ENCODE measurements at places on chromosomes 16 and 17.

GRCh38 chr17:29242790-29243189, 3.9 kb upstream of the CRYBA1 start:
- no peak for DNase-seq

- no peak for DNase-seq
Measured at GRCh38 chr17:68775318-68775717, 174.2 kb upstream of the FAM20A start.

GRCh38 chr17:1071103-1071825, 74.3 kb downstream of the TIMM22 start:
- DNase-seq = no peak

GRCh38 chr17:40355804-40356758, 8.5 kb downstream of the GJD3 start:
- peak; percentile 44 for DNase-seq

- peak; percentile 29 for DNase-seq
Measured at GRCh38 chr16:54932737-54933254, 2.1 kb downstream of the IRX5 start.

GRCh38 chr16:67150047-67150832, 558 bp downstream of the B3GNT9 start:
- DNase-seq = peak; percentile 88

- DNase-seq = no peak
Measured at GRCh38 chr16:14490235-14490634, 139.8 kb downstream of the PARN start.

DNA sequence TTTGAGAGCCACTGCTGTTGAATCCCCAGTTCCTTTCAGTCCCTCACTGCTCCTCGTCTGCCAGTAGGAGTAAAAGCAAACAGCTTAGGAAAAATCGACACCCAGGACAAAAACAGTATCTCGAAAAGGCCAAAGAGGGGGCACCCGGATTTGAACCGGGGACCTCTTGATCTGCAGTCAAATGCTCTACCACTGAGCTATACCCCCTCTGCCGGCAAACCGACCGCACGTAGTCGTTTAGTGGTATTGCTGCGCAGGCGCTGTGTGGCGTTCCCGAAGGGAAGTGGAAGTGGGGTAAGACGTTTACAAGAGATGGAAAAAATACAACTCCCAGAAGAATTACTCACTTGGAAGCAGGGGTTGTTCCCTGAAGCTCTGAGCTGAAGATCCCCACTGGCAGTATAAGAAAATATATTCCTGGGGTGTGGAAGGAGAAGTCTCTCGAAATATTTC, 2.2 kb upstream of the PLXDC1 start:
- peak; percentile 96 for DNase-seq

- no peak for DNase-seq
Measured at GRCh38 chr16:53841884-53842283, 137.9 kb downstream of the FTO start.

- peak; percentile 82 for DNase-seq
Measured at GRCh38 chr17:35801583-35802224, 6.3 kb upstream of the MMP28 start.

- no peak for DNase-seq
Measured at GRCh38 chr17:83024218-83024971, 55.0 kb upstream of the METRNL start.

GRCh38 chr17:15886804-15887203, 58.1 kb upstream of the ADORA2B start:
- no peak for DNase-seq

DNA sequence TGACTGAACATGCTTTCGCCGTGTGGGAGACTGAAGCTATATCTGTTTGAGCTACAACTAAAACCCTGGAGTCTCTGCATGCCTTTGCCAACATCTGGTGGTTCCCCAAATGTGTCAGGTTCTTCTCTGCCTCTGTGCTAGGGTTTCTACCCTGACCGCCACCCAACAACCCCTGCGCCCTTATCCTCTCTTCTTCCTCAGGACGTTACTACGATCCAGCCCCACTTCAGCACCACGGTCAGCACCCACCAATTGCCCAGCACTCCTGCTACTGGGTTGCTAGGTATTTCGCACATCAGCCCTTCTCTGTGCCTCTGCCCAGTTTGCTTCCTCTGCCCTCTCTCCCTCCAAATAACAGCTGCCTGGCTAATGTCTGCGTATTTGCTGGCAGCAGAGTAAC, 106.3 kb upstream of the HSBP1 start:
- DNase-seq = peak; percentile 73

DNA sequence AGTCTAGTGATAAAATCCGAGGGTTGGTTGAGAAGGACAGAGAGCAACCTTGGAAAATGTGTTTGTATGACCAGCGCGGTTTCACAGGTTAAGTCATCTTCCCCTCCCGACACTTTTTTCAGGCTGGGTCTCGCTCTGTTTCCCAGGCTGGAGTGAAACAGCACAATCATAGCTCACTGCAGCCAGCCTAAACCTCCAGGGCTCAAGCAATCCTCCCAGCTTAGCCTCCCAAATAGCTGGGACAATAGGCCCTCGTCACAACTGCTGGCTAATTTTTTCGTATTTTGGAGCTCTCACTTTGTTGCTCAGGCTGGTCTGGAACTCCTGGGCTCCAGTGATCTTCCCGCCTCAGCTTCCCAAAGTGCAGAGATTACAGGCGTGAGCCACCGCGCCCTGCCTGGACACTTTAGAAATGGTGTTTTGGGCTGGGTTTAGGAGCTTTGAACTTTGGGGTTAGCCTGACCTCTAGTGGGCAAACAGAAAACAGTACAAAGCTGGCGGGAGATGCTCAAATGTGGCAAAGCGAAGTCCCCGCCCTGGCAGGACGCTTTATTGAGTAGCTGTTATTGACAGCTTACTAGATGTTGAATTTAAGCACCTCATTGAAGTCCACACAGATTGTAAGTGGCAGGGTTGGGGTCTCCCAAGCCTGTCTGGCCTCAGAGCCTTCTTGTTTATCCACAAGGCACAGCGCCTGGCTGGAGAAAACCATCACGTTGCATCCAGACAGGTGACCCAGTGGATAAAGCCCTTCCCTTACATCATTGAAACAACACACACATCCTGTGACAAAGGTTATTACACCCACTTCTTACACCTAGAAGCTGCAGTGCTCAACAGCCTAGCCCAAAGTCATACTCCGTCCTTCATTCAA, 34.7 kb upstream of the RBBP6 start:
- DNase-seq = peak; percentile 45

- no peak for DNase-seq
Measured at GRCh38 chr17:37292429-37293139, 83.2 kb upstream of the C17orf78 start.

DNA sequence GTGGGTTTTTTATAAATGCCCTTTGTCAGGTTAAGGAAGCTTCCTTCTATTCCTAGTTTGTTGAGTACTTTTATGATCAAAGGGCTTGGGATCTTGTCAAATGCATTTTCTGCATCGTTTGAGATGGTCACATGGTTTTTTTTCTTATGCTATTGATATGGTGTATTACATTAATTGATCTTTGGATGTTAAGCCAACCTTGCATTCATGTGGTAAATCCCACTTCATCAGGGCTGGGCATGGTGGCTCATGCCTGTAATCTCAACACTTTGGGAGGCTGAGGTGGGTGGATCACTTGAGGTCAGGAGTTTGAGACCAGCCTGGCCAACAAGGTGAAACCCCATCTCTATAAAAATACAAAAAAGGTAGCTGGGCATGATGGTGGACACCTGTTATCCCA, 30.8 kb upstream of the ATP2A3 start:
- no peak for DNase-seq

GRCh38 chr17:17958982-17959381, 13.2 kb downstream of the TOM1L2 start:
- no peak for DNase-seq

DNA sequence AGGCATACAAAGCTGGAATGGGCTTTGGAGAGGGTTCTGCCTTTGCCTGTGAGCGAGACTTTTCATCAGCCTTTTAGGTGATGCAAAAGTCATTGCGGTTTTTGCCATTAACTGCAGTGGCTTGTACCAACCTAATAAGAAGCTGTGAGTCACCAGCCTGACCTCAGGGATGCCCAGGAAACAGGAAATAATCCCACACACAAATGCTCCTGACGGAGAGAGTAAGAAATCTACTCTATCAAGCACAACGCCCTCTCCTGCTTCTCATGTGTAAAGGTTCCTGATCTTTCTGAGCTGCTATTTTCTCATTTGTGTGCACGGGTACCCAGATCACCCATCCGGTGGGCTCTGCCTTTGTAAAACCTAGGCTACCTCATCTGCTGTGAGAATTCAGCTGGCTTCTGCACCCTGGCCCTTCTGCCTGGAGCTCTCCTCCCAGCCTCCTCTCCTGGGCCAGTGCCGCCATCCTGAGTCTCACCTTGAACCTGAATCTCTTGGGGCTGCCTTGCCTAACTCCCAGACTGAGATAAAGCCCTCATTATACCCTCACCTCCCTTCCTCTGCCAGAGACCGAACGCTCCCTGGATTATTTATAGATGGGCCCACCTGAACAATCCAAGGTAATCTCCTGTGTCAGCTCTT, 299.7 kb downstream of the C16orf95 start:
- DNase-seq = no peak

- no peak for DNase-seq
Measured at GRCh38 chr17:2240541-2240940, 63.0 kb downstream of the SMG6 start.

GRCh38 chr17:75776386-75777295, 8.0 kb upstream of the UNK start:
- no peak for DNase-seq

GRCh38 chr16:80948886-80949493, 57.7 kb downstream of the CMC2 start:
- DNase-seq = peak; percentile 45

GRCh38 chr16:27403601-27403992, 1.6 kb downstream of the IL21R start:
- no peak for DNase-seq

DNA sequence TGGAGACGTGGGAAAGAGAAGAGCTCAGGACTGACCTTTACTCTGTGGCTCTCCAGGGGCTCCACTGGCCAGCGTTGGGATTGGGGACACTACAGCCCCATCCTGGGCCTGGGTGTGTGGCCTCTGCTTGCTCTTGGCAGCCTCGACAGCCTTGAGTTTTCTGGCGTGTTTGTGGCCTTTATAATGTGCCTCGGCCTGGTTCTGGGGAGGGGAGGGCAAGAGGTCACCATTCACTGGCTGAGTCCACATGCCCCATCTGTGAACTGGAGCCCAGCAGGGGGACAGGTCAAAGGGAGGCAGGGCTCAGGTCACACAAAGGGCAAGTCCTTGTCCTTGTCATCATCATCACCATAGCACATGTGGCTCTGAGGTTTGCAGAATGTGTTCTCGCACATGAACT, 11.7 kb downstream of the NKIRAS2 start:
- DNase-seq = no peak

- no peak for DNase-seq
Measured at GRCh38 chr17:14730821-14731220, 429.9 kb downstream of the HS3ST3B1 start.

DNA sequence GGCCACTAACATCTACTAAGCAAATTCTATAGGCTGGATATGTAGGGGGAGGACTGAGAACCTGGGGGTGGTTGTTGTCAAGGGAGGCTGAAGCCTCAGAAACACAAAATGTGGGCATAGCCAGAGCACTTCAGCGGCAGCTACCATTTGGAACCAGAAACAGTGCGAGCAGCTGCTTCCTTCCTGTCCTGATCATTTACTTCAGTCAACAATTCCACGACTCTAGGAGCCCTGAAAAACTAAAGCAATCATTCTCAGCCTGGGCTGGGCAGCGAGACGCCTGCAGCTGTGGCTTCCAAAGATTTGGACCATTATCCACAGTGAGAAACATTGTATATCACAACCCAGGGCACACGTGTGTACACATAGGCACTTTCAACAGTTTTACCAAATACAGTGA, 93.9 kb upstream of the WSCD1 start:
- peak; percentile 31 for DNase-seq

- DNase-seq = peak; percentile 15
Measured at GRCh38 chr17:3974138-3974687, 10.0 kb upstream of the ATP2A3 start.

- DNase-seq = no peak
Measured at GRCh38 chr17:61053469-61053868, 346.2 kb upstream of the TBX2 start.

GRCh38 chr17:74599023-74599399, 6.9 kb upstream of the CD300LD start:
- DNase-seq = no peak

DNA sequence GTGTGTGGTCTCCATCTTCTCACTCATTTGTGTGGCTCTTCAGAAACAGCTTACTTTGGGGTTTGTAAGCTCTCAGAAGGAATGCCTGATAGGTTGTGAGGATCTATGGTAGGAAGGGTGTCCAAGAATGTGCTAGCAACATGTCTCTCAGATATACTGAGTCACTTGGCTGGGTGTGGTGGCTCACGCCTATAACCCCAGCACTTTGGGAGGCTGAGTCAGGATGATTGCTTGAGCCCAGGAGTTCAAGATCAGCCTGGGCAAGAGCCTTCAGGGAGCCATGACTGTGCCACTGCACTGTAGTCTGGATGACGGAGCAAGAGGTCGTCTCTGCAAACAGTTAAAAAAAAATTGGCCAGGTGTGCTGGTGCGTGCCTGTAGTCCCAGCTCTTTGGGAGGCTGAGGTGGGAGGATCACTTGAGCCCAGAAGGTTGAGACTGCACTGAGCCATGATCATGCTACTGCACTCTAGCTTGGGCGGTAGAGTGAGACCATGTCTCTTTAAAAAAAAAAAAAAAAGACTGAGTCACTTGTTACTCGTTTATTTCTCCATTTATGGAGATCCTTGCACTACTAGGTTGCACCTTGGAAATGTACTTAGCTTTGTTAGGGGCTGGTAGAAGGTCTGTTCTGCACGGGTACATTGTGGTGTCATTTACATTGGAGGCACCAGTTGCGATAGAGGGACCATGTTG, 232.0 kb downstream of the SNX29 start:
- no peak for DNase-seq

GRCh38 chr17:78610951-78611511, 33.8 kb upstream of the DNAH17 start:
- no peak for DNase-seq

GRCh38 chr16:79417601-79418008, 182.9 kb downstream of the MAF start:
- no peak for DNase-seq

DNA sequence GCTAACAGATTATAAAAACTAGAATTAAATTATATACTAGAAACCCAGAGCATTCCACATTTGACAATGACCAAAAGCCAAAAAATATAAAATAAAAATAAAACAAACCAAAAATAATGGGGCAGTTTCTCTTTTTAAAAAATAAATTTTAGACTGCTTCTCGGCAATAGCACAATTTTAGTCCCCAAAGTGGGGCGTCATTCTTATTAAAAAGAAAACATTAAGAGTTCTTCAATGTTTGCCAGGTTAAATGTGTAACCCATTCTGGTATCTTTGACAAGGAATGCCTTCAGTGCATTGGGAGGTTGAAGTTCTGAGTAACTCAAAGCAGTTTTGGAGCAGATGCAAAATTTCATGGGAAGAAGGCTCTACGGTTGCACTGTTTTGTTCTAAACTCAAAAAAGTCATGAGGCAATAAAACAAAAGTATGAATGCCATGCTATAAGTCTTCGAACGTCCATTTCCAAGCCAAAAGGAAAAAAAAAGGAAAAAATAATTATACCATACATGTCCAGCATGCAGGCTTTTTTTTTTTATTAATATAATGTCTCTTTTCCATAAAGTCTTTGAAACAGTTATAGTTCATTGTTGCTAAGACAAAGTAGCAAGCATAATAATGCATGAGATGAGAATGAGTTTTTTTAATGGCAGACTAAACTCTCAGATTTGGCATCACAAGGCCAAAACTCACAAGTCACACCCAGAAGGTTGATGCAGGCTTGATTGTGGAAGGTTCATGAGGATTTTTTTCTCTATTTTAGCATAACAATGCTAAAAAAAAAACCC, 3.1 kb downstream of the MAF start:
- DNase-seq = no peak

GRCh38 chr17:28725166-28725659, 820 bp downstream of the TLCD1 start:
- peak; percentile 40 for DNase-seq
